ENCODE measurements at places on chromosomes 6 and 20.

DNA sequence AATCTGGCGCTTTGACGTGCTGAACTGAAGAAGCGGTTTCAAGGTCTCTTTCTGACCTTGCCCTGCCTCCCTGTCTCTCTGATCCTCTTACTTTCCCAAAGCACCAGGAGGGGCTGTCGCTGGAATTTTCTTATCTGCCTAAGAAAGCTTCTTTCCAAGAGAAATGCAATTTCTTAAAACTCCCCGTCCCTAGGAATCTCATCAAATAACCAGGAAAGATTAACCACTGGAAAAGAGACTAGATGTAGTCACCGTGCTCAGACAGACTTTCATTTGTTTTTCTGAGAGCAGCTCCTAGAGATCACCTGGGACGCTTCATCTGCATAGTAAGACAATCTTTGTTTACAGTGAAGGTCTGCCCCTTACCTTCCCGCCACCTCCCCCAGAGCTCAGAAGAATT is 38.6 kb downstream of the PDYN start:
- no peak overlapping the region for H3K4me3 ChIP-seq
- H3K36me3 ChIP-seq: no peaks in the 10 kb centered on the region
- H3K27me3 ChIP-seq: no peaks in the 10 kb centered on the region
- no peak for DNase-seq
- no peak overlapping the region for H3K27ac ChIP-seq
- H3K4me1 ChIP-seq: no peaks in the 10 kb centered on the region

DNA sequence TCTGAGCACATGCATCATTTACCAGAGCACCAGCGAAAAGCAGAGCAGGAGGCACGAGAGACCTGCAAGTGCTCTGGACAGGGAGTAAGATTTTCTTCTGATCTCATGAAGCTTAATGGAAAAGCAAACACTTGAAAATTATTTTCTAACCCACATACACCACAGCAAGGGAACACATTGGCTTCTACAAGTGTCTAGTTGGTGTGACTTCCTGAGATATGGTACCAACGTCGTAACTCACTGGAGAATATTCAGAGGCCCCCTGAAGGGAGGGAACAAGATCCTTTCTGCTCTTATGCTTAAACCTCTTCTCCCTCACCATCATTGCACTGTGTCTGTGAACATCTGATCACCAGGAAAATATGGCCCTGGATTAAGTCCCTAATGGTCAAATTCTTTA is 48.6 kb downstream of the PSMB1 start:
- H3K27ac ChIP-seq: no peak overlapping the region
- H3K36me3 ChIP-seq: no peaks in the 10 kb centered on the region
- no peak for DNase-seq
- no peak overlapping the region for H3K4me3 ChIP-seq
- no peaks in the 10 kb centered on the region for H3K4me1 ChIP-seq

- H3K4me3 ChIP-seq: no peak overlapping the region
- H3K36me3 ChIP-seq: no peaks in the 10 kb centered on the region
- H3K4me1 ChIP-seq: peaks cover 35% of the 10 kb centered on the region
- DNase-seq: no peak
- peak overlapping the region; percentile 54 for H3K27ac ChIP-seq
Observed at GRCh38 chr6:157461000-157461915, 80.3 kb downstream of the ZDHHC14 start.

- no peaks in the 10 kb centered on the region for H3K36me3 ChIP-seq
- H3K4me1 ChIP-seq: no peaks in the 10 kb centered on the region
- peak overlapping the region; percentile 24 for H3K4me3 ChIP-seq
- no peaks in the 10 kb centered on the region for H3K27me3 ChIP-seq
Observed at GRCh38 chr20:22692119-22692475, 107.7 kb upstream of the FOXA2 start.

DNA sequence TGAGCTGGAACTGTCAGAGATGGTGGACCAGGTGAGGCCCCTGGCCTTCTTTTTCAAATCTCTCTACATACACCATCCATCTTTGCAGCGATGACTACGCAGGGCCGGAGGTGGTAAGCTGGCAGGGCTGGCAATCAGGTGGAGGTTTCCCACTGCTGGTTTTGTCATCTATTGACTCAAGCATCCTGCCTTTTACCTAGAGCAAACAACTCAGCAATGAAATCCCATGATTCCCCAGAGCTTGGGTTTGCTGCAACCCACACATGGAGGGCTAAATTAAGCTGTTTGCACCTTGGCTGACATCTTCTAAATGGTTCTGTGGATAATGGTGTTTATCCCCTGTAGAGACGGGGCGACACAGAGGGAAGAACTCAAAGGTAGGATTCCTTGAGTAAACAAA is 170.2 kb downstream of the SCP2D1 start:
- H3K36me3 ChIP-seq: no peaks in the 10 kb centered on the region
- no peaks in the 10 kb centered on the region for H3K4me1 ChIP-seq
- no peak overlapping the region for H3K4me3 ChIP-seq
- DNase-seq: no peak
- no peaks in the 10 kb centered on the region for H3K27me3 ChIP-seq
- no peak overlapping the region for H3K27ac ChIP-seq

- no peaks in the 10 kb centered on the region for H3K4me1 ChIP-seq
- H3K27ac ChIP-seq: no peak overlapping the region
- H3K4me3 ChIP-seq: no peak overlapping the region
Observed at GRCh38 chr6:135173242-135173988, 7.7 kb upstream of the MYB start.

DNA sequence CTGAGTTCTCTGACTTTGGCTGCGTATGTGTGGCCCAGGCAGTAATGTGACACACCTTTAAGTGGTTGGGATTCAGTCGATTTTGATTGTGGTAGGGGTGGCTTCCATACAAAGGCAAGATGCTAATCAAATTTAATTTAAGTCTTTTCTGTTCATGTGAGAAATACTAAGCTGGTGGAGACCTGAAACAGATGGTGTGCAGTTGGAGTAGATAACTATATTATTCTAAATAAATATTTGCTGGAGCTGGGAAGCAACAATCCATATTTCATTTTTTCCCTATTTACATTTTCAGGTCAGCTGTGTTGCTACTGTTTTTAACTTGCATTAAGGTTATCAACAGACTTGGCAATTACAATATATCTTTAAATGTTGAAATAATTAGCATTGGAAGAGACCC is 67.4 kb upstream of the C20orf144 start:
- no peaks in the 10 kb centered on the region for H3K27me3 ChIP-seq
- no peak for DNase-seq
- no peak overlapping the region for H3K27ac ChIP-seq
- no peak overlapping the region for H3K4me3 ChIP-seq
- H3K4me1 ChIP-seq: no peaks in the 10 kb centered on the region

- DNase-seq: no peak
- peaks cover 52% of the 10 kb centered on the region for H3K4me1 ChIP-seq
- H3K4me3 ChIP-seq: no peak overlapping the region
- no peak overlapping the region for H3K27ac ChIP-seq
- H3K27me3 ChIP-seq: no peaks in the 10 kb centered on the region
Observed at GRCh38 chr6:15308435-15309213, 62.8 kb downstream of the JARID2 start.

- H3K4me3 ChIP-seq: no peak overlapping the region
- H3K27me3 ChIP-seq: no peaks in the 10 kb centered on the region
- no peak overlapping the region for H3K27ac ChIP-seq
- peaks cover 14% of the 10 kb centered on the region for H3K4me1 ChIP-seq
- no peaks in the 10 kb centered on the region for H3K36me3 ChIP-seq
Observed at GRCh38 chr20:32224463-32224862, 16.8 kb downstream of the POFUT1 start.

DNA sequence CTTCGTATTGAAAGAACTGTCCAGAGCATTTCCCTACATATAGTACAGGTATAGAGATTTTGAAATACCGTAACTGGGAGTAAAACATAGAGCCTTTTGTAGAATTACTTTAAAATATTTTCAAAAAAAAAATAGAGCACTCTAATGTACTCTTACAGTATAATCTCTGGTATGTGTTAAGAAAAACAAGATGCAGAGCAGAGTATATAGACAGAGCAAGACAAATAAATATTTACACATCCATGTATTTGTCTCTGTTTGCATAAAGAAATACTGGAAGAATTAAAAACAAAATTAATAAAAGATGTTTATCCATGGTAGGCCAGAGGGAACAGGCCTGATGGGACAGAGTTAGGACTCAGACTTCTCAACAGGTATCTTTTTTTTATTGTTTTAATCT is 28.0 kb upstream of the SUMO4 start:
- H3K36me3 ChIP-seq: no peaks in the 10 kb centered on the region
- no peak overlapping the region for H3K4me3 ChIP-seq
- no peak overlapping the region for H3K27ac ChIP-seq
- no peak for DNase-seq
- H3K27me3 ChIP-seq: no peaks in the 10 kb centered on the region
- H3K4me1 ChIP-seq: no peaks in the 10 kb centered on the region

GRCh38 chr6:21241231-21242130 is 352.1 kb upstream of the SOX4 start:
- no peak overlapping the region for H3K27ac ChIP-seq
- no peaks in the 10 kb centered on the region for H3K36me3 ChIP-seq
- no peaks in the 10 kb centered on the region for H3K27me3 ChIP-seq
- no peaks in the 10 kb centered on the region for H3K4me1 ChIP-seq

DNA sequence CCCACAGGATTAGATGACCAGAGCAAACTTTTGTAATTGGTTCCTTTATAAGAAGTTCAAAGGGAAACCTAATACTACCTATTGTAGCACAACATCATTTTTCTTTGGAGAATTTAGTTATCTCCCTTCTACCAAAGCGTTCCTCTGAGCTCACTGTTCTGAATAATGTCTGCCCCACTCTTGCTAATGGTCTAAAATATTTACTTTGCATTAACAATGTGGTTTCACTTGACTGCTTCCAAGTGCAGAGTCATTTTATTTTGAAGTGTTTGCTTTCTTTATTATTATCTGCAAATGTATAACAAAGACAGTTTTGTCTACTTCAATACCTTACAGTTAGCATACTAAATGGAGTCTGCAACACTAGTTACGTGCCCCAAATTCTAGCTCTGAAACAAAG is 15.0 kb downstream of the TRAPPC3L start:
- no peak overlapping the region for H3K4me3 ChIP-seq
- H3K4me1 ChIP-seq: peaks cover 14% of the 10 kb centered on the region
- no peaks in the 10 kb centered on the region for H3K36me3 ChIP-seq
- no peaks in the 10 kb centered on the region for H3K27me3 ChIP-seq
- no peak overlapping the region for H3K27ac ChIP-seq

DNA sequence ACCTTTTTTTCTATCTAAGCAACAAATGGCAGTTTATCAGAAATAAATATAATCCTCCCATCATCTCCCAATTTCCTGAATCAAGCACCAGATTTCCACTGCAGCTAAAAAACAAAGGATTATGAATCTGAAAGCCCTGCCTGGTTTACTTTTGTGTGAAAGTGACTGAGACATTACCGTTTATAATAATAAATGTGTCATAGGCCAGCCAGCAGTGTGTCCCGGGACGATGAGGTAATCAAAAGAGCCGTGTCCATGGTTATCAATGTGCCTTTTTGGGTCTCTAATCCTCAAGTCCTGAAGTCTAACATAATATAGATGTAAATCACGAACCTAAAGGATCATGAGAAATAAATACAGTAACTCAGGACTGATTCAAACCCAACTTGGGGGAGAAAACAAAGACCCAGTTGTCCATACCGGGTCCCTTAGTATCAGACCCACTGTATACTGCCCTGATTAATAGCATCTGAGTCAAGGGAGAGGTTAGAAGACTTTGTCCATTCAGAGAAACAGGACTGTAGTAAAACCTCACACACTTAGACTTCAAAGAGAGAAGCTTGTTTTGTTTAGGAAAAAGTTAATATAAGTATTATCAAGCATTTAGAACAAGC is 149.1 kb downstream of the SASH1 start:
- H3K27me3 ChIP-seq: no peaks in the 10 kb centered on the region
- peaks cover 35% of the 10 kb centered on the region for H3K4me1 ChIP-seq
- no peak overlapping the region for H3K4me3 ChIP-seq
- no peak for DNase-seq
- peaks cover 8% of the 10 kb centered on the region for H3K36me3 ChIP-seq

DNA sequence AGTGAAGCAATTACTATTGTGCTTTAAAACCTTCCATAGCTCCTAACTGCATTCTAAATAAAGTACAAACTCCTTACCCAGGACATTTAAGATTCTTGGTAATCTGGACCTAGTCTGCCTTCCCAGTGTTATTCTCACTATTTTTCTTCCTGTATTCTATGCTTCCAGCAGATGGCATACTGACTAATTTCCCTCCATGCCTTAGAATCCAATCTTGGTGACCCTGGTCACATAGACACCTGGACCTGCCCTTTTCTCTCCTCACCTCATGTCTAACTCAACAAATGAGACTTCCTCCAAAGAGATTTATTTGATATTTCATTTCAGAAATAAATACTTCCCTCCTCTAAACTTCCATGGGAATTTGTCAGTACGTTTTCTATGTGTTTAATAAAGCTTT is 25.8 kb downstream of the ROS1 start:
- H3K4me1 ChIP-seq: peaks cover 3% of the 10 kb centered on the region
- H3K27ac ChIP-seq: no peak overlapping the region
- no peak for DNase-seq

GRCh38 chr6:106617302-106617701 is 12.0 kb downstream of the RTN4IP1 start:
- no peaks in the 10 kb centered on the region for H3K4me1 ChIP-seq
- DNase-seq: no peak
- H3K27ac ChIP-seq: no peak overlapping the region
- no peaks in the 10 kb centered on the region for H3K27me3 ChIP-seq
- no peak overlapping the region for H3K4me3 ChIP-seq

DNA sequence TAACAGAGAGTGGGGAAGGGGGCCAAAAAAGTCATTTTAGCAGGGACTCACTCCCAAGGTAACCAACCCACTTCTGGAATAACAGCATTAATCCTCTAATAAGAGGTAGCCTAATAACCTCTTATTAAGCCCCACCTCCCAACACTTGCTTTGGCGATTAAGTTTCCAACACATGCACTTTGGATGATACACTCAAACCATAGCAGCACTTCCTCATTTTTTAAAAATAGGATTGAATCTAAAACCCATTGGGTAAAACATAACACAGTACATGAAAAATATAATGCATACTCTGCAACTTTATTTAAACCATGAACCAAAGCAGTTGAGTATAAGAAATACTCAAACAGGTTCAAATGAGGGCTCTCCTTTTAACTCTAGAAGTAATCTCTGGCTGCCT is 318.3 kb downstream of the HACE1 start:
- H3K27ac ChIP-seq: no peak overlapping the region
- H3K4me3 ChIP-seq: no peak overlapping the region
- DNase-seq: no peak
- H3K4me1 ChIP-seq: no peaks in the 10 kb centered on the region

GRCh38 chr6:35713006-35713767 is 23.6 kb upstream of the ARMC12 start:
- H3K27ac ChIP-seq: no peak overlapping the region
- no peaks in the 10 kb centered on the region for H3K4me1 ChIP-seq
- DNase-seq: no peak
- H3K36me3 ChIP-seq: no peaks in the 10 kb centered on the region
- H3K4me3 ChIP-seq: no peak overlapping the region

DNA sequence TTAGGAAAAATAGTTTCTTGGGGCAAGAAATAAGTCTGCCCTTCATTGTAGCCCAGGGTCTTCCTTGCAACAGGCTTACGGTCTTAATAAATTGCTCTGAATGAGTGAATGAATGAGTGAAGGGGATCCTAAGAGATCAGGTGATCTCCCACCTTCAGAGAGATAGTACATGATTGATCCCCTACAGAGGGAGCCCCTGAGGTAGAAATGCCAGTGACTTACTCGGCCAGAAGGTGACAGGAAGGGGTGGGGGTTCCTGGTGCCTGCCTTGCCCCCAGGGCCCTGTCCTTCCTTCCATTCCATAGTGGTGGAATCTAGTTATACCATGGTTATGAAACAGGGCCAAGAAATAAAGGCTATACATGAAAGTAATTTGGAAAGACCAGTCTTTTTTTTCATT is 215.3 kb upstream of the SSTR4 start:
- no peaks in the 10 kb centered on the region for H3K36me3 ChIP-seq
- no peak overlapping the region for H3K27ac ChIP-seq
- no peak for DNase-seq
- H3K4me1 ChIP-seq: no peaks in the 10 kb centered on the region
- H3K27me3 ChIP-seq: no peaks in the 10 kb centered on the region
- no peak overlapping the region for H3K4me3 ChIP-seq
